ENCODE measurements at places on chromosomes 1 and 21. TPM values are rescaled to one million over a fixed set of nuclear protein-coding genes. Genes with fewer than 3 reads are reported as not detected.

DNA sequence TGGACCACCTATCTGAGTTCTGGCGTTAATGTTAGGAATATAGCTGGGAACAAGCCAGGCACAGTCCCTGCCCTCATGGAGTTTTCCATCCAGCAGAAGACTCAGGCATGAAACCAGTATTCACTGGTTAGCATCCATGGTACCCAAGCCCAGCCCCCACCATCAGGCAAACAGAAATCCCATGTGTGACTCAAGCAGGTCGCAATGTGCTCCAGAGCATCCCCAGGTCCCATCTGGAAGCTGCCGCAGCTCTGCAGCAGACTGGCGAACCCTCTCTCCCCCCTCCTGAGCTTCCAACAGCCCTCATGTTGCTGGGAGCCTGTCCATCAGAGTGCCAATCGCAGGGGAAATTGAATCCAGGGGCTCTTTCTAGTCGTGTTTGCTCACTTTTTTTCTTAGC lies 174.2 kb downstream of the RRAGC start:
- DNase-seq: no peak

GRCh38 chr21:39659070-39659815 lies 46.5 kb downstream of the B3GALT5 start:
- no peak for DNase-seq

DNA sequence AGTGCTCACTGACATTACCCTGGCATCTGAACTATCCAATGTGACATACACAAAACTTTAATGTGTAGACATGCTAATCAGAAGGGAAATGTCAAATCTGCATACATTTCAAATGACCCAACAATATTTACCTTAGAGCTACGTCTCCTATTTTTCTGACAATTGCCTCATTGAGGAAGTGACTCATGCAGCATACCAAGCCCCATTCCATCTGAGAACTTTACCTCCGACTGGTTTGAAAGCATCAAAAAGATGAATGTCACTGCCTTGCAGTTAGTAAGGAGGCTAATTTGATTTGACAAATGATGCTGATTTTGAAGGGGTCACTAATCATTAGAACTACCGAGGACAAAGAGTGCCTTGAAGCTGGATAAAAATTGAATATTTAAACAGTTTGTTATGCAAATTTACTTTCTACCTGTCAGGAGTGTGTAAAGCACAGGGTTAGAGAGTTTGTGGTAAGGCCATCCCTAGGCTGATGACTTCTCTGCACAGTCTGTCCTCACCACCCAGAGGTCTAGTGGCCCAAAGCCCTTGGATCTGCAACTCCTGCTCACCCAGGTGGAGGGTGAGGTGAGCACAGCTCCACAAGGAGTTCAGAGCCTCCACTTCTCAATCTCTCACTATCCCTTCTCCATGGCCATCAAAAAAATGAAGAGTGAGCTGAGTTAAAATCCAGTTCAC lies 500.3 kb upstream of the C1orf87 start:
- DNase-seq: no peak

GRCh38 chr1:218633238-218633988 lies 288.3 kb downstream of the TGFB2 start:
- no peak for DNase-seq

GRCh38 chr1:105416261-105416660 lies 1640.2 kb upstream of the PRMT6 start:
- DNase-seq: no peak

- DNase-seq: no peak
These were observed 221.1 kb downstream of the KCNJ6 start for GRCh38 chr21:37695111-37695510.

GRCh38 chr1:77673030-77673429 lies 9.4 kb downstream of the ZZZ3 start:
- DNase-seq: no peak

- DNase-seq: no peak
These were observed 175.1 kb upstream of the ETV3 start for GRCh38 chr1:157313240-157313807.

The CFHR5 gene
- total RNA-seq: not detected

GRCh38 chr1:110394493-110394820 lies 3.6 kb upstream of the SLC16A4 start:
- DNase-seq: no peak

The OR10J1 gene
- total RNA-seq: not detected

- no peak for DNase-seq
These were observed 217.5 kb downstream of the CAMTA1 start for GRCh38 chr1:7002728-7003127.

- no peak for DNase-seq
These were observed 14.6 kb upstream of the C1orf146 start for GRCh38 chr1:92203105-92203504.

GRCh38 chr1:236063919-236064673 lies 794 bp downstream of the NID1 start:
- no peak for DNase-seq

- no peak for DNase-seq
These were observed 119.2 kb downstream of the SMYD2 start for GRCh38 chr1:214400131-214400530.

The CFHR1 gene
- 0.23 TPM for total RNA-seq

DNA sequence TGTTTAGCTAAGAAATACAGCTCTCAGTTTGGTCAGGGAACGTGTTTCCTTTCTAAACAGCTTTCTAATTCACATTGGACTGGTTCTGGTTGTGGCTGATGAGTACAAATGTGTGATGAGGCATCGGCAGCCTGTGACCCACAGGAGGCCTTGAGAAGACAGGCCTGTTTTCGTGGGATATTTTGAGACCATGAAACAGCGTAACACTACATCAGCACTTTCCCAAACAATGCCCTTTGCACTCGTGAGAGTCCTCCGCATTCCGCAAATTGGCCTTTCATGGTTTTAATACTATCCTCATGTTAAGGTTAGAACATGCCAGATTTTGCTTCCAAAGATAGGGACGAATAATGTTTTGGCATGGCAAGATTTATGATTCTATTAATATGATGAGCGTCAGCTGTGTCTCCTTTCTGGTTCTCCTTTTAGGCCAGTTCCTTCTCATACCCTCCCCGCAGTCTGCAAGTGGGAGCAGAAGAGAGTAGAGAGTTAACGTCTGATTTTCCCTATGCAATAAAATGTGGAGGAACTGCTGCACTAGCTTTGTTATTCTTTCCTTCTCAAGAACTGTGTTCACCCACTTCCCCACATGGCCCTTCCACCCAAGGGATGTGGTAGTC lies 84.3 kb upstream of the L1TD1 start:
- no peak for DNase-seq

DNA sequence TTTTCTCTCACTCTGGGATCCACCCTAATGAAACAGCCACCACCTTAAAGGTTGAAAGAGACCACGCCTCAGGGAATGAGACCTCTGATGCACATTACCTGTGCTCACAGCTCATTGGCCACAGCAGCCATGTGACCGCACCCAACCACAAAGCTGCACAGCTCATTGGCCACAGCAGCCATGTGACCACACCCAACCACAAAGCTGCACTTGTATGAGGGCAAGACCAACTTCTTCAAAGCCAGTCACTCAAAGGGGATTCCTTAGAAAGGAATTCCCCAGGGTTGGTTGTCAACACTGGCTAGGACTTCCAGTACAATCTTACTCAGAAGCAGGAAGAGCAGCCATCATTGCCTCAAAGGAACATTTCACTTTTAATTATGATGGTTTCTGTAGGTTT lies 43.6 kb upstream of the PDE9A start:
- DNase-seq: no peak

The DNAI4 gene
- 7.2 TPM for total RNA-seq

The GATAD2B gene
- total RNA-seq: 47.2 TPM

- no peak for DNase-seq
These were observed 44.8 kb downstream of the USP25 start for GRCh38 chr21:15774590-15774989.

- DNase-seq: no peak
These were observed 9.9 kb downstream of the PTPN22 start for GRCh38 chr1:113861641-113862040.

The GNAT2 gene
- total RNA-seq: 0.44 TPM

The FLG2 gene
- not detected for total RNA-seq

DNA sequence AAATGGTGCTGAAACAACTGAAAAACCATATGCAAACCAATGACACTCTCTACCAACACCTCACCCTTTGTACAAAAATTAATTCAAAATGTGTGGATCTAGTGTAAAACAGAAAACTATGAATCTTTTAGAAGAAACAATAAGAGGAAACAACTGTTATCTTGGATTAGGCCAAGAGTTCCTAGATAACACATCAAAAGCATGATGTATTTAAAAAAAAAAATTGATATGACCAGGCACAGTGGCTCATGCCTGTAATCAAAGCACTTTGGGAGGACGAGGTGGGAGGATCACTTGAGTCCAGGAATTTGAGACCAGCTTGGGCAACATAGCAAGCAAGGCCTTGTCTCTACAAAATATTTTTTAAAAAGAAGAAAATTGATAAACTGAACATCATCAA lies 79.0 kb downstream of the EIF4G3 start:
- no peak for DNase-seq

DNA sequence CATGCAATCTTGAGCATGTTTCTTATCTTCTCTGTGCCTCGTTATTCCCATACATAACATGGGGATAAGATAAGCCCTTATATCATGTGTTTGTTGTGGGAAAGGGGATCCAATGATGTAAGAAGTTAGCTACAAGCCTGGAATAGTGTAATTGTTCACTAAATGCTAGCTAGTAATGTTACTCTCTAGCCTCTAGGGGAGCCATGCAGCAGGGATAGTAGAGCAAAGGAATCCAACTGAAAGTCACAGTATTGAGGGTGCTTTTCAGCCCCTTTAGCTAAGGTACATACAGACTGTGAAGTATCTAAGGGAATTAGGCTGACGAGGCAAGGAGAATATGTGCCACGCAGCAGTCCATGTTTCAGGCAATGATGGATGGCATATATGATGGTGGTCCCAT lies 46.9 kb downstream of the IL23R start:
- DNase-seq: no peak

DNA sequence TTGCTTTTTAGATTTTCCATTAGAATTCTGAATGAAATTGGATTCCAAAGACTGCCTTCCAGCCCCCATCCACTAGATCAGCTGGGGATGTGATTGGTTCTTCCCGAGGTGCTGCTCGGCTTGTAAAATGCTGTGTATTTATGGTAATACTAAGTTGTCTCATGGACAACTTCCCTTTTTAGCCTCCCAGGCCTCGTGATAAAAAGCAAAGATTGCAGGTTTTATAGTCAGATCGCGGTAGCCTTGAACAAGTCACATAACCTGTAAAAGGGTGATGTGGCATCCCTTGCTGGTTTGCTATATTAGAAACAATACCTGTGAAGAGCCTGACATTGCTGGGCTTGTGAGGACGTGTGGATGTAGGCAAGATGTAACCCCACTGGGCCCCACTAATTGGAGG lies 10.4 kb downstream of the MUL1 start:
- no peak for DNase-seq

- no peak for DNase-seq
These were observed 10.3 kb upstream of the EPS8L3 start for GRCh38 chr1:109773900-109774485.

The CCDC185 gene
- total RNA-seq: not detected

The RYR2 gene
- total RNA-seq: 0.03 TPM

DNA sequence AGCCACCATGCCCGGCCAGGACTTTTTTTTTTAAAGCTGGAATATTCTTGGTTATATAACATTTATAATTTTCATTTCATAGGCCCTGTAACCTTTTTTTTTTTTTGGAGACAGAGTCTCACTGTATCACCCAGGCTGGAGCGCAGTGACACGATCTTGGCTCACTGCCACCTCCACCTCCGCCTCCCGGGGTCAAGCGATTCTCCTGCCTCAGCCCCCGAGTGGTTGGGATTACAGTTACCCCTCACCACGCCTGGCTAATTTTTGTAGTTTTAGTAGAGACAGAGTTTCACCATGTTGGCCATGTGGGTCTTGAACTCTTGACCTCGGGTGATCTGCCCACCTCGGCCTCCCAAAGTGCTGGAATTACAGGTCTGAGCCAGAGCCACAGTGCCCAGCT lies 12.6 kb downstream of the ZYG11B start:
- no peak for DNase-seq

DNA sequence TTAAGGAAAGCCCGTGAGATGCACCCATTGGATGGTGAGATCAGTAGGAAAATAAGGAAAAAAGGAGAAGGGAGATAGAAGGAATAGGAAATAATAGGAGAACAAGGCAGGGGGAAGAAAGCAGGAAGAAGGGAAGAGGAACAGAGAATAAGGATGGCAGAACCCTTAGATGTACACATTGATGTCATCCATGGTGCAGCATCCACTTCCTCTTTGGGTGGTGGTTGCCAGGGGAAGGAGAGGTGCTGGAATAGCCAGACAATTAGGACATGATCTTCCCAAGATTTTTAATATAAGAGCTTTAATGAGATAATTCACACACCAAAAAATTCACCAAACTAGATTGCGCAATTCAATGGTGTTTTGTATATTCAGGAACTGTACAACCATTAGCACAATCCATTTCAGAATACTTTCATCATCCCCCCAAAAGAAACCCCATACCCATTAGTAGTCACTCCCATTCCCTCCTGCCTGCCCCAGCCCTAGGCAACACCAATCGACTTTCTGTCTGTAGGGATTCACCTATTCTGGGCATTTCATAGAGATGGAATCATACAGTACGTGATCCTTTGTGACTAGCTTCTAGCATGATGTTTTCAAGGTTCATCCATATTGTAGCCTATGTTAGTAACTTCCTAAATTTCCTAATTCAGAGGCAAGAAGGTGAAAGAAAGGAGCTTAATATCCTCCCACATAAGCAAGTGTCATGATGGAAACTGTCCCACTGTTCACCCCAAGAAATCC lies 121.4 kb downstream of the PLXNA2 start:
- DNase-seq: no peak

DNA sequence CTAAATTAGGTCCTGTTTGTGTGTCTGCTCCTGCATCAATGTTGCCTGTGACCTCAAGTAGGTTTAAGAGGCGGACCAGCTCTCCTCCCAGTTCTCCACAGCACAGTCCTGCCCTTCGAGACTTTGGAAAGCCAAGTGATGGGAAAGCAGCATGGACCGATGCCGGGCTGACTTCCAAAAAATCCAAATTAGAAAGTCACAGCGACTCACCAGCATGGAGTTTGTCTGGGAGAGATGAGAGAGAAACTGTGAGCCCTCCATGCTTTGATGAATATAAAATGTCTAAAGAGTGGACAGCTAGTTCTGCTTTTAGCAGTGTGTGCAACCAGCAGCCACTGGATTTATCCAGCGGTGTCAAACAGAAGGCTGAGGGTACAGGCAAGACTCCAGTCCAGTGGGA lies 79.9 kb downstream of the PRDM2 start:
- no peak for DNase-seq

DNA sequence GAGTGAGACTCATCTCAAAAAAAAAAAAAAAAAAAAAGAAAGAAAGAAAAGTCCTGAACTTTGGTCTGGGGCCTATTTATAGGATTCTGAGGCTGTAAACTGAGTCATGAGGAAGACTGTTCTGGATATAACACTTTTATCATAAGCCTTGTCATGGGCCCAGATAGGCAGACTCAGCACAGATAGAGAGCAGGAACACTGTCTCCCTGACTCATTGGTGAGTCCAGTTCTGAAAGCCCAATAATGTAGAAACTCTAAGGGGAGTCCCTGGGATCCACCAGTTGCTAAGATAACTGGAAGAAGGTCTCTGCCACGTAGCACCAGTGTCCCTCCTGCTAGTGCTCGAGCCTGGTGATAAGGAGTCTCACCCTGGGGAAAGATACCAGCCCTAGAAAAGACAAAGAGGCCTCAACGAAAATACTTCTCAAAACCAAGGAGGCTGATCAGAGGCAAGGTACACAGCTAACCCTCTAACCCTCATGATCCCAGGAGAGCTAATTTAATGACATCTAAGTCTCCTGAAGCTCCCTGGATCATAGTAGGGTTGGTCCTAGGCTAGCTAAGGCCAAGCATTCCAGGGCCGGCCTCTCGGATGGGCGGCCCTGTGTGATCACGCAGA lies 43.5 kb downstream of the LPAR3 start:
- DNase-seq: no peak

- no peak for DNase-seq
These were observed 61.8 kb upstream of the GJB5 start for GRCh38 chr1:34693081-34693480.

All from Panc1 (cell line).